ENCODE measurements at places on chromosomes 16 and 17. TPM values are rescaled to one million over a fixed set of nuclear protein-coding genes. Genes with fewer than 3 reads are reported as not detected.

The ITGB4 gene
- 215 TPM for total RNA-seq

The CCT6B gene
- 0.95 TPM for total RNA-seq

The NPB gene
- not detected for total RNA-seq

DNA sequence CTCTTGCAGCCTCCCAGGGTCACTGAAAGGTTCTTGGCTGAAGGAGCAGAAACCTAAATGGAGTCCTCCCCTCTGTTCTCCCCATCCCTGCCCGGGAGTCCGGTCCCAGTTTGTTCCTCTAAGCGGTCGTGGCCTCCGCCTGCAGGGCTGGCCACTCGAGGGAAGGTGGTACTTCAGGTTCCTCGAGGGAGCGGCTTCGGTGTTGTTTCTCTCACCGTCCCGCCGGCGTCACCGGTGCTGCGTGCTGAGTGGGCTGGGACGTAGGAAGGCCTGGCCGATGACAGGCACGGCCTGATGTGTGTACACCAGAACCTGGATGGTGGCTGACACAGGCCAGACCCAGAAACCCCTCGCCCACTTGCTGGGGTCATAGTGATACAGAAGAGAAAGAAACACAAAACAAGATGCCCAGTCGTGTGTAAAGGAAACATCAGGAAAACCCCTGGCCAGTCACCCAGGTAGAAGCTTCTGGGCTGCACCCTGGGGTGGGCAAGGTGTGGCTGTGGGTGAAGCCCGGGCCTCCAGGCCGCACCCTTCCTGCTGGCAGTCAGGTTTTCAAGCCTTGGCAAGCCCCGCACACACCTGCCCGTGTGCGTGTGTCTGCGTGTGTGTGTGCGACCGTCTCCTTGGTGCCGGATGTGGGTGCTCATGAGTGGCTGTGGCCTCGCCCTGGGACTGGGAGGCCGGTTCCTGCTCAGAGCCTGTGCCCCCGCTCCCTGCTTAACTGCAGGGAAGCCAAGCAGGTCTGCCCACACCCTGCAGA, 52.0 kb downstream of the BAIAP2 start:
- DNase-seq = no peak

DNA sequence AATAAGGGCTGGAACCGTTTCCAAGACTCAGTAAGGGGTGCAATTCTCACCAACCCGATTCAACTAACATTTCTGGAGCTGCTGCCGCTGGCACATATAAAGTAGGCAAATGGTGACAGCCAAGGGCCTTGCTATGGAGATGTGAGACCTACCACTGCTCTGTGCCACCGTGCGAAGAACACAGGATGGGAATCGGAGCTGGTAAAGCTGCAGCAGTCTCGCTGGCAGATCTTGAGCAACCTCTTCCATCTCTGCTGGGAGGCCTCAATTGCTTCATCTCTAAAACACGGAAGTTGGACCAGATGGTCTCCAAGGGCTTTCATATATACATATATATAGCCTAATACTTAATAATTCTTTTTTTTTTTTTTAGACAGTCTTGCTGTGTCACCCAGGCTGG, 128.9 kb upstream of the RCVRN start:
- DNase-seq = no peak

- DNase-seq = no peak
These were observed 10.1 kb downstream of the KIAA0513 start for GRCh38 chr16:85037721-85038120.

DNA sequence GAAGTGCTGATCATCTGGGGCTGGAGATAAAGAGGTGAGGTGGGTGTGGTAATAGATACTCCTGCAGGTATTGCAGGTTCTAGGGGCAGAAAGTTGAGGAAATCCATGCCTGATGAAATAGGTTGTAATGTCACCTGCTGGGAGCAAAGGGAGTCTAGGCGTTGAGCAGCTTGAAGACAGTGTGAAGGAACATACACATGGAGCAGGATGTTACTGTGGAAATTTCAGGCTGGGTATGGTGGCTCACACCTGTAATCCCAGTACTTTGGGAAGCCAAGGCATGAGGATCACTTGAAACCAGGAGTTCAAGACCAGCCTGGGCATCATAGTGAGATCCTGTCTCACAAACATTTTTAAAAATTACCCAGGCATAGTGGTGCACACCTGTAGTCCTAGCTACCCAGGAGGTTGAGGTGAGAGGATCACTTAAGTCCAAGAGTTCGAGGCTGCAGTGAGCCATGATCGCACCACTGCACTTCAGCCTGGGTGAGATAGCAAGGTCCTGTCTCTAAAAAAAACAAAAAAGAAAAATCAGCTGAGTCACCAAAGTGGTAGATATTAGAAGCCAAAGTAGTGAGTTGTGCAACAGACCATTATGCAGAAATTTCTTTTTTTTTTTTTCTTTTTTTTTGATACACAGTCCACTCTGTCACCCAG, 9.1 kb upstream of the CRYBA1 start:
- no peak for DNase-seq

GRCh38 chr17:8728971-8729370, 15.7 kb downstream of the CCDC42 start:
- no peak for DNase-seq

DNA sequence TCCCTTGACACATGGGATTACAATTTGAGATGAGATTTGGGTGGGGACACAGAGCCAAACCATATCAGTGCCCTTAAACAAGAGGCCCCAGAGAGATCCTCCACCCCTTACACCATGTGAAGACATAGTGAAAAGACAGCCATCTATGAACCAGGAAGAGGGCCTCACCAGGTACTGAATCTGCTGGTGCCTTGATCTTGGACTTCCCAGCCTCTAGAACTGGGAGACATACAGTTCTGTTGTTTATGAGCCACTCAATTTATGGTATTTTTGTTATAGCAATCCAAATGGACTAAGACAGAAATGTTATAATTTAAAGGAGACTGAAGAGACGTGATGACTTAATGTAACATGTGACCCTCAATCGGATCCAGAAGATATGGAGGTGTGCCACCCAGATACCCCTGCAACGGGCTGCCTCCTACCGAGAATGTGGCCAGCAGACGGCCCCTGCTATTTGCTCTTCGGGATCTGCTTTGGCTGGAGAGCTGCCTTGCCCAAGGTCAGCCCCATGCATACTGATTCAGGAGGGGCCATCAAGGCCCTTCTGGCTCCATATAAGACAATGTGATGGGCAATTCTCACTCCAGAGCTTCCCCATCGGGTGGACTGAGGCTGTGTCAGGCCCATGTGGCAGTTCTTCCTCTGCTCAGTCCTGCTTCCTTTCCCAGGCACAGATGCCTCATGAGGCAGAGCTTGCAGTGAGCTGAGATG, 80.6 kb downstream of the NETO2 start:
- DNase-seq = no peak

DNA sequence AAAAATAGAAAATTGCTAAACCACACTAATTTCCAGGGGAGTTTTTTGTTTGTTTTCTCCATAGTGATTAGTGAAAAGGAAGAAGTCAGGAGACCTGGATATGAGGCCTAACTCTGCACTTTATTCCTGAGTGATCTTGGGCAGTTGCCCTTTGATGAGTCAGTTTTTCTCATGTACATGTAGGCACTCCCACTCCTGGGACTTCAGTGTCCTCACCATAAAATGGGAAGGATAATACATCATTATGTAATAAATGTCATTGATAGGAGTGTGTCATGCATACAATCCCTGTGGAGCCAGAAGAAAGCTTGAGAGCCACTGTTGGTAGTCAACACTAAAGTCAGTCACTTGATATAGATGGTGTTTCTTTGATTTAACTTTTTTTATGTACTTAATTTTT, 32.5 kb downstream of the WIPF2 start:
- DNase-seq = peak; percentile 75

GRCh38 chr16:59385491-59385890, 651.4 kb upstream of the GOT2 start:
- DNase-seq = no peak

Data from Peyer's patch (tissue), 4 donors.